Activated naive CD4-positive, alpha-beta T cell treated with anti-CD3 and anti-CD28 coated beads for 36 hours (primary cell): ENCODE measurements at places on chromosomes 4 and X.

DNA sequence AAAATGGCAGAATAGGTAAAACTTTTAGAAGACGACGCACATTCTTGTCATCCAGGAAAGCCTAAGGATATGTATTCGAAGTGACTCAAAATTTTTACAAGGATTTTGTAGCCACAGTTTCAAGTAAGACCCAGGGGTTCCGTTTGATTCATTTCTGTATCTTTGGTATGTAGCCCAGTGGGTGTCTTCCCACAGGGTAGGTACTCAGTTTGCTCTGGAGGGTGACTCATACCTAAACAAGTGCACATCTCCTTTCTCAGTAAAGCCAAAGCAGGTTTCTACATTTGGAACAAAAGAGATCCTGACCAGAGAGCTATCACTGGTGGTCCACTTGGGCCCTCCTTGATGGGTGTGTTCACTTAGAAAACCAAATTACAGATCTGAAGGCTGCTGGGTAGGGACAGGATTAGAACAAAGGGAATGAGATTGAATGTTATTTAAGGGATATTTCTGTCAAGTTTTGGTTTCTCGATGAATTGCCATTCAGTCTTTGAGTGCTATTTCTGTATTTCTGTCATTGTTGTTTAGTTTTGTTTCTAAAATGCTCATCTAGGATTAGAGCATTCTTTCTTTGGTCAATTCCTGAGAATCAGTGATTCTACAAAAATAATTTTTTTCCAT lies 56.1 kb downstream of the PLS3 start:
- DNase-seq, result no peak

GRCh38 chr4:183515411-183515810 lies 10.6 kb downstream of the ING2 start:
- DNase-seq, result no peak

DNA sequence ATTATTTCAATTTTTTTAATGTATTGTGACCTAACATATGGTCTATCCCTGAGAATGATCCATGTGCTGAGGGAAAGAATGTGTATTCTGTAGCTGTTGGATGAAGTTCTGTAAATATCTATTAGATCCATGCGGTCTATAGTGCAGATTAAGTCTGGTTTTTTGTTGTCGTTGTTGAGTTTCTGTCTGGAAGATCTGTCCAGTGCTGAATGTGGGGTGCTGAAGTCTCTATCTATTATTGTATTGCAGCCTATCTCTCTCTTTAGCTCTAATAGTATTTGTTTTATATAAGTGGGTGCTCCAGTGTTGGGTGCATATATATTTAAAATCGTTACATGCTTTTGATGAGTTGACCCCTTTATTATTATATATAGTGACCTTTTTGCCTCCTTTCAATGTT lies 26.2 kb upstream of the PAGE3 start:
- DNase-seq, result no peak

DNA sequence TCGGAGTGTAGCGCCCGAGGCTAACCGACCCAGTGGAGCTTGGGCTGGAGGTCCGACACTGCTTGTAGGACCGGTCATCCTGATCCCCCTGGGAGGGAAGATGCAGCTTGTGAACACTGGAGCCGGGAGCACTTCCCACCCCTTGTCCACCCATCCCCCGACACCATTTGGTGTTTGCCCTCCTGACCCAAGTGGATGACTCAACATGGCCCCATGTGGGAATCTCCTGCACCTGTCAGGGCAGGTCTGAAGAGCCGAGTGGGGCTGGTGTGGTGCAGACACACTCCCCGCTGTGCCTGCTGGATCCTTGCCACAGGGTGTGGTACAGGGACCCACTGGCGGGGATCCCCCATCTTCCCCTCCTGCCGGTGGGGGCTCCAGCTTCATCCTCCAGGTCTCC lies 90.0 kb upstream of the AFAP1 start:
- DNase-seq, result no peak

- DNase-seq, result peak; percentile 6
Observed at GRCh38 chrX:118723376-118723775, 4.0 kb upstream of the IL13RA1 start.

DNA sequence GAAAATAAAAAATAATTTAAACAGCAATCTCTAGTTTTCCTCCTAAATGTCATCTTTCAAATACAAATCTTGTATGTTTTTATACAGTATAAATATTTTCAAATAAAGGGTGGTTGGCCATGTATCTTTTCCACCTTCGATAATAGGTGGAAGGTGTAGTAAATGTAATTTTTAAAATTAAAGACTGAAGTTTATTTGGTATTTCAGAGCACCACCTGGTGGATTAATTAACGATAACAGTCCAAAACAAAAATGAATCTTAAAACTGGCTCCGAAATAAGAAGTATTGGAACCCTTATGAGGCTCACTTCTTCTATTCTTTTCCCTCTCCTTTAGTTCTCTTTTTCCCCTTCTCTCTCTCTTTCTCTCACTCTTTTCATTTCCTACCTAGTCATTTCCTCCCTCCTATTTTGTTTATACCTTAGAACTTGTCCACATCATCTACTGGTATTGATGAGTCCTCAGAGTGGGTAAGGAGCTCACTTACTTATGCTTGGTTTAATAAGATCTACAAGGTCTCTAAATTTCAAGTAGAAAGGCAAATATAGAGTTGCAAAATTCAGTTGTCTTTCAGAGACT lies 82.9 kb upstream of the EXOC1L start:
- no peak for DNase-seq

DNA sequence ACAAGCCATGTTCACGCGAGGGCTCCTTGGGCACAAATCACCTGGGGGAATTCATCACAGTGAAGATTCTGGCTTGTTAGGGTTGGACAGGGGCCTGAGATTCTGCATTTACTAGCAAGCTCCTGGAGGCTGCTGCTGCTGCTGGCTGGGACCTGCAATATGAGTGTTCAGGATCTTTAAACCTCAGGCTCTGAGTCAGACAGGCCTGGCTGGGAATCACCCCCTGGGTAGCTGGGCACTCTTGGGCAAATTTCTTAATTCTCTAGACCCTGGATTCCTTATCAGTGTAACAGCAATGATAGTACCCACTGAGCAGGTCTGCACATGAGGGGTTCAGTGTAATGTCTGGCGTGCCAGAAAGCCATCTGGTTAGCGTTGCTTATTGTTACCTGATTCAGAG lies 101.5 kb downstream of the DHX15 start:
- DNase-seq, result no peak

DNA sequence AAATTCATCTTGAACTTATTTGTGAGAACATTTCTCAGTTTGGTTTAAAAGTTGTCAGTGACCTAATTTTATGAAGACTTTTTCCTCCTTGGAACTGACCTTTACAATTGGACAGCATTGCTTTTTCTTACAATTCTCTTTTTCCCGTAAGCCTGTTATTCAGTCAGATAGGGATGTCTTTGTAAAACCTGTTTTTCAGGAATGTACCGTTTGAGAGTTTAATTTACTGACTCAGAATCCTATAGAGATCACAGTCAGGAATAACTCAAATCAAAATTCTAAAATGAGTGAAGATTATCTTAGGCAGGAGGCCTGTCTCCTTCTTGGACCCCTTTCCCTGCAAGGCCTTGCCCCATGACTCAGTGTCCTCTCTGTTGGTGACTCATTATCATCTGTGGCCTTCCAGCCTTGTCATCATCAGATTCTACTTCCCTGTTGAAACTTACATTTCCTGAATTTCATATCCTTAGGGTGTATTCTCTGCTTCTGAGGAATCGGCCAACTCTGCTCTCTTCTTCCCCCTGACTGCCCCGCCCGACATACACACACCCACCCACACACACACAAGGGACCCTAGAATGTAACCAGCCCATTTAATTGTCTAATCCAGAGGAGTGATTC lies 99.8 kb downstream of the ARHGAP10 start:
- DNase-seq, result no peak

DNA sequence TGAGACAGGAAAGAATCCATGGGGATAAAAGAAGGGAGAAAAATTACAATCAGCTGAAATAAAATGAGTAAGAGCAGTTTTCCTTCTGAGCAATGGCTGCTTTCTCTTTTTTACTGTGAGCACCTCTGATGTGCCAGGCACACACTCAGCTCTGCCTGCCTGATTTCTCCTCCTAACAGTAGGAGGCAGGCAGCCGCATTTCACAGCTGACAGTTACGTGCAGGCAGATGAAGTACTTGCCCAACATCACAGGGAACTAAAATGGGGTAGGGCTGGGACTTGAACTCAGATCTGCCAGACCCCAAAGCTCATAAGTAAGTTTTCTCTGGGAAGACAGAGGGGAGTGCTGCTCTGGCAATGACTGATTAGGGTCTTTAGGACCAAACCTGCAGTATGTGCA lies 54.6 kb downstream of the C4orf50 start:
- no peak for DNase-seq

- no peak for DNase-seq
Observed at GRCh38 chrX:107706309-107706708, 69.3 kb downstream of the TSC22D3 start.

- DNase-seq, result peak; percentile 3
Observed at GRCh38 chrX:112211459-112211858, 128.9 kb upstream of the TRPC5 start.

DNA sequence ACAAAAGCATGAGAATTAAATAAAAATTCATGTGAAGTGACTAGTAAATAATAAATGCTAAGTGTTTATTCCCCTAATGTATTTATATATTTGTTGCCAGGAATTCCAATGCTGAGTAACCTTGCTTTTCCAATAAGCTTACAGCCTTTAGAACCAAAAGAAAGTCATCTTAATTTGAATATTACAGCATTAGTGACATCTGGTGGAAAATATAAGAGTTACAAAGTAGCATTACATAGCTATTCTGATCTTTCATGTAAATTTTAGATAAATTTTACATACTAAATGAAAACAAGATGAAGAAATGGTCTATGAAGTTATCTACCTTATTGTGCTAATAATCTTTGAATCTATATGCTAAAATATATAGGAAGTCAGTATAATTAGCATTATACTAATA lies 10.4 kb downstream of the MAD2L1 start:
- no peak for DNase-seq

DNA sequence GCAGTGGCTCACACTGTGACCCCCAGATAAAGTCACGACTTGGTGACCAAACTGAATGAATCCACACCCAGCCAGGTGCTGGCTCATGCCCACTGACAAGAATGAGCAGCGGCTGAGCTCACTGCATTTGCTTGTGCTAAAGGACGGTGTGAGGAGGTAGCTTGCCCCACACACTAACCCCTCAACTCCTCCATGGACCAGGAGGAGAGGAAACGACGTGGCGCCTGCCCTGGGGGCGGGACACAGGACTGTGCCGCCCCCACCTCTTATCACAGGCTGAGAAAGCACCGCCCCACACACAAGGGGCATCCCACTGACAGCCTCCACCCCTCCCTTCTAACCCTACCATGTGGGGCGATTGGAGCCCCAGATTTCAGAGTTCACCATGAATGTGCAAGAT lies 43.0 kb downstream of the ZFYVE28 start:
- no peak for DNase-seq

DNA sequence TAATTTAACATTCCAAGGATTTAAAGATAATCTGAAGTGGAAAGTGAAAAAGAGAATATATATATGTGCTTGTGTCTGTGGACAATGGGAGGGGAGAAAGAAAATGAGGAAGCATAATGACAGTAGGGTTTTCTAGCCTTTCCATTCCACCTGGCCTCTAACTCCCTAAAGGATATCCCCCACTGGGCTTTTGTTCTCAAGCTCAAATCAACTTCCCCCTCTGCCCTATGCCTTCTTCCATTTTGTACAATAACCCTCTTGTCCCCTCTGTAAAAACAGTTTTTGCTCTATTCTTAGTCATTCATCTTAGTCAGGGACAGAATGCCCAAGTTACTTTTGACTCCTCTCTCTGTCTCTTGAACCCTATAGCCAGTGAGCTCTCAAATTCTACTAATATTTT lies 23.6 kb downstream of the ANTXR2 start:
- no peak for DNase-seq

- no peak for DNase-seq
Observed at GRCh38 chr4:146053891-146054290, 115.3 kb upstream of the ZNF827 start.

GRCh38 chrX:100299559-100299958 lies 110.5 kb downstream of the PCDH19 start:
- no peak for DNase-seq

- DNase-seq, result no peak
Observed at GRCh38 chr4:47647544-47647943, 162.5 kb downstream of the ATP10D start.

DNA sequence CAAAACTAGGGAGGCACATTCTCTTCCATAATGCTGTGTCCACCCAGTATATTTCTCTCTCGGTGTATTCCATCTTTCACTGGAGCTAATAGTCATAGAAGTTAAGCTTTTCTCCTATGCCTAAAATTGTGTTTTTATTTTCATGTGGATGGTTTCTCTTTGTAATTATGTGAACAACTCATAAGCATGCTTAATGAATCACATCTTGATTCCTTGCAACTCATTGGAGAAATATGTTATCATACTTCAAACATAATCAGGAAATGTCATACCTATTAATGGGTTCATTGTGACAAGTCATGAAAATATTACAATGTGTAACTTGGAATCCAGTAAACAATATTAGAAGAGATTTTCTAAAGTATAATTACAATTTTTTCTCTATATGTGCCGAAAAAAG lies 186.3 kb downstream of the SLC7A11 start:
- DNase-seq, result no peak

- no peak for DNase-seq
Observed at GRCh38 chrX:124346877-124347241, 496 bp downstream of the SH2D1A start.

DNA sequence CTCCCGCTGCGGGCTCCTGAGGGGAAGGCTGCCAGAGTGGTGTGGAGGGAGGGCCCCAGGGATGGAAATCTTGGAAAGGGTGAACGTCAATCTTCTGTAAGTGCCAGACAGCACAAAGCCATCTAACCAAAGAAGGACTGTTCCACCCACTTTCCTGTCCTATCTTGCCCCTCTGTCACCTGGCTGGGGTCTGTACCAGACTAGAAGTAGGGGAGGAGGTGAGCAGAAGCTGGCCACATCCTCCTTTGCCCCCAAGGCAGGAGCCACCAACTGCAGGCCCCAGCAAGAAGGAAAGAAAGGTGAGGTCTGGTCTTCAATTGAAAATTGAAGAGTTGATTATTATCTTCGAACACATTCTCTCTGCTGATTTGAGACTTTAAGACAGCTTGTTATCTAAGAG lies 214.4 kb upstream of the LEF1 start:
- DNase-seq, result no peak

- DNase-seq, result no peak
Observed at GRCh38 chr4:101968364-101968763, 177.8 kb downstream of the BANK1 start.
